ENCODE measurements at places on chromosomes 16 and 17.

DNA sequence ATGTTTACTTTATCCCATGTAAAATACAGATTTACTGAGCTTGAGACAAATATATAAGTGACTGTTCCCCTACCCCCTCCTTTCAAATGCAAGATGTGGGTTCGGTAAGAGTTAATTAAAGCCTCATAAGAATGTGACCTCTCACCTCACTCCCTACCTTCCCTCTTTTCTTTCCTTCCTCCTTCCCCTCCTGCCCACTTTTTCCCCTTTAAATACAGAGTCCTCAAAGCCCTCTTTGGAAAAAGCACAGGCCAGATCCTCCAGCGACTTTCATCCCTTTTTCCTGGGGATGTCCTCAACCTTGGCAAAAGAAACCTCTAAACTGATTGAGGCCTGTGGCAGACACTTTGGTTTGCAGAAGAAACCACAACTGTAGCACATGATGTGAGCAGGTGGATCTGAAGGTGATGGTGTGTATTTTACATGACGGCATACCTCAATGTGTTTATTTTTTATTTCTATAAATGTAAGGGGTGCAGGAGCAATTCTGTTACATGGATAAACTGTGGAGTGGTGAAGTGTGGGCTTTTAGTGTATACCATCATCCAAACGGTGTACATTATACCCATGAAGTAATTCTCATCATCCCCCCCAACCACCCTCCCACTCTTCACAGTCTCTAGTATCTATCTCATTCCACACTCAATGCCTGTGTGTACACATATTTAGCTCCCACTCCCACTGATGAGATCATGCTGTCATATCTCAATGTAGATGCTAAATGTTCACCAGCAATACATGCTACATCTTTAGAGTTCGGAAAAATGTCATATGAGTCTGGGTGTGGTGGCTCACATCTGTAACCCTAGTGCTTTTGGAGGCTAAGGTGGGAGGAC lies 77.7 kb downstream of the XYLT1 start:
- DNase-seq: no peak

GRCh38 chr17:68195667-68196393 lies 52.0 kb upstream of the AMZ2 start:
- DNase-seq: no peak

DNA sequence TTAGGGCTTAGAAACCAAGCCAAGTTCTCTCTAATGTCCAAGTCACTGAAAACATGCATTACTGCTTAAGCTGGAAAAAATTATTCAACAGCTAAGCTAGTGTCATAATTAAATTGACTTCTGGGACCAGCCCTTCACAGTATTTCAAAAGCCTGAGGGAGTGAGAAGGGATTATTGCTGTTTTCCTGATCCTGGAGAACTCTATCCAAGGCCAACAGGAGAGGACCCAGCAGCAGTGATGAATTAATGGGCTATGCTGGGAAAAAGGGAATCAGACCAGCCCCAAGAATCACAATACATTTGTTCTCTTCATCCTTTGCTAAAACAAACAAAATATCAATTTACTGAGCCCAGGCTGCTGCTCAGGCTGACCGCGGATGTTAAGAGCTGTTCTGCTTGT lies 34.5 kb upstream of the CLEC3A start:
- no peak for DNase-seq

- no peak for DNase-seq
Measured at GRCh38 chr16:54110016-54110981, 176.3 kb downstream of the IRX3 start.

- DNase-seq: peak; percentile 75
Measured at GRCh38 chr17:1365445-1366039, 34.5 kb downstream of the YWHAE start.

GRCh38 chr16:63933841-63934240 lies 1188.0 kb downstream of the CDH11 start:
- DNase-seq: no peak

GRCh38 chr16:10121491-10121890 lies 60.7 kb downstream of the GRIN2A start:
- peak; percentile 42 for DNase-seq

- DNase-seq: no peak
Measured at GRCh38 chr16:30005341-30006094, 5.3 kb downstream of the DOC2A start.

- DNase-seq: peak; percentile 48
Measured at GRCh38 chr16:70696952-70697593, 11.2 kb upstream of the MTSS2 start.

DNA sequence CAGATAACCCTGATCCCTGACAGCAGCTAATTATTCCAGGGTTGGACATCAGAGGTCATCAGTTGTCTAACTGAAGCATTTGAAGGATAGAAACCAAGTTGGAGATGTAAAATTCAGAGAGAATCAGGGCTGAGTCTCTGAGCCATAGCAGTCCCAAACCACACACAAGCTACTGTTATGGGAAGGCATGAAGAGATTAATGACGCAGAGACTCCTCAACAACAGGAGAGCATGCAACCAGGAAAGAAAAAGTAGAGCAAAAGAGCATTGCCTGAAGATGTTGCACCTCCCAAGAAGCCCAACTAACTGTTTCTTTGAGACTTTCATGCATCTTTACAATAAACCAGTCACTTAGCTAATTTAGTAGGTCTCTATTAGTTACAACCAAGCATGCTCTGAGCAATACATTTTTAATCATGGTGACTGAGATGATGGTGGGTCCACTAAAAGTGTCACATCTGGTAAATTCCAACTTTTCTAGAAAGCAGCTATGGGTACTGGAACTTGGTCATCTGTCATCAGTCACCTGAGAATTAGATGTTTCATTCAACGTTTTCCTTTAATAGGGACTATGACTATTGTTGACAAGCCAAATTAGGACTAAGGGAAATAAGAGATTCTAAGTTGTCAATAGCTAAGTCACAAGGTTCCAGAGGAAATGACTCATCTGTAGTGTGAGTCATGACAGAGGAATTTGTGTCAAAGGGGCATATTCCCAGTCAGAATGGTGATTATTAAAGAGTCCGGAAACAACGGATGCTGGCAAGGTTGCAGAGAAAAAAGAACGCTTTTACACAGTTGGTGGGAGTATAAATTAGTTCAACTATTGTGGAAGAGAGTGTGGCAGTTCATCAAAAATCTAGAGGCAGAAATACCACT lies 239.8 kb downstream of the CHD9NB start:
- peak; percentile 75 for DNase-seq

GRCh38 chr17:81396722-81397313 lies 1.6 kb downstream of the BAHCC1 start:
- no peak for DNase-seq

- DNase-seq: no peak
Measured at GRCh38 chr17:40833882-40834281, 11.5 kb upstream of the KRT10 start.

GRCh38 chr16:4663465-4663776 lies 29.9 kb upstream of the NUDT16L1 start:
- DNase-seq: no peak

DNA sequence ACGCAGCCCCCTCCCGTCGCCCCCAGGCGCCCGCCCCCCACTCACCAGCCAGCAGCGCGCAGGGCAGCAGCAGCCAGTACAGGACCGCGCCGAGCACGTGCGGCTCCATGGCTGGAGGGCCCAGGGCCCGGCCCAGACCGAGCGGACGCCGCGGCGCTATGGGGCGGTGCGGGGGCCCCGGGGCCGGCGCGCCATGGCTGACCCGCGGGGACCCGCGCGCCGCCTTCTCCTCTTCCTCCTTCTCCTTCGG lies 239 bp downstream of the PIEZO1 start:
- DNase-seq: no peak

GRCh38 chr16:67883872-67884261 lies 818 bp upstream of the NRN1L start:
- DNase-seq: no peak

DNA sequence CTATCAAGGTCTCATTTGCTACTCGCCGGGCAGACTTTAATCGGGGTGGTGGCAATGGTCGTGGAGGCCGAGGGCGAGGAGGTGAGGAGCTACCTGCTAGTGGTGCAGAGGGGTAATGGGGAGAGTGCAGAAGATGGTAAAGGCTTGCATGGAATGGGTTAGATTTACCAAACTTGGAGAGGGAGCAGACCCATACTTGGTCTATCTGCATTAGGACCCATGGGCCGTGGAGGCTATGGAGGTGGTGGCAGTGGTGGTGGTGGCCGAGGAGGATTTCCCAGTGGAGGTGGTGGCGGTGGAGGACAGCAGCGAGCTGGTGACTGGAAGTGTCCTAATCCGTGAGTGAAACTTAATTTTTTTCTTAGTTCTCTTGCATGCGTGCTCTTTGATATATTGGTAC lies 10.1 kb downstream of the FUS start:
- no peak for DNase-seq

GRCh38 chr17:37608351-37609169 lies 658 bp downstream of the SYNRG start:
- DNase-seq: peak; percentile 28

GRCh38 chr16:16175296-16175695 lies 48.0 kb downstream of the ABCC6 start:
- DNase-seq: no peak
